ENCODE measurements at places on chromosomes 6 and 20.

- no peak for DNase-seq
Observed at GRCh38 chr6:88662653-88663174, 300.7 kb downstream of the RNGTT start.

DNA sequence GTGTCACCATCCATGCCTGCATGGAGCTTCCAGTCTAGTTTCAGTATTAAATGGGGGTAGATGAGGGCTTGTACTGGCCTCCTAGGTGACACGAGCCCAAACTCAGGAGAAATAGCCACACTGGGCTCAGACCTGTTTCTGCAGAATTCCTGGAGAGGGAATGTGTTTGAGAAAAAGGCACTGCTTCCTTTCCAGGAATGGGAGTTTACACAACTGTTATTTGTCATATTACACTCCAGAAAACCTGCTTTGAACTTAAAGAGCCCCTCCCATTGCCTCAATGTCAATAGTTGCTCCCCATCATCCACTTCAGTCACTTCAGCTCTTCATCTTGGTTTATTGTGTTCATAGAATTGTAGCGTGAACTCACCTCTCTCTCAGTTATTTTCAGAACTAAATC is 151.5 kb downstream of the CFAP61 start:
- DNase-seq = no peak

DNA sequence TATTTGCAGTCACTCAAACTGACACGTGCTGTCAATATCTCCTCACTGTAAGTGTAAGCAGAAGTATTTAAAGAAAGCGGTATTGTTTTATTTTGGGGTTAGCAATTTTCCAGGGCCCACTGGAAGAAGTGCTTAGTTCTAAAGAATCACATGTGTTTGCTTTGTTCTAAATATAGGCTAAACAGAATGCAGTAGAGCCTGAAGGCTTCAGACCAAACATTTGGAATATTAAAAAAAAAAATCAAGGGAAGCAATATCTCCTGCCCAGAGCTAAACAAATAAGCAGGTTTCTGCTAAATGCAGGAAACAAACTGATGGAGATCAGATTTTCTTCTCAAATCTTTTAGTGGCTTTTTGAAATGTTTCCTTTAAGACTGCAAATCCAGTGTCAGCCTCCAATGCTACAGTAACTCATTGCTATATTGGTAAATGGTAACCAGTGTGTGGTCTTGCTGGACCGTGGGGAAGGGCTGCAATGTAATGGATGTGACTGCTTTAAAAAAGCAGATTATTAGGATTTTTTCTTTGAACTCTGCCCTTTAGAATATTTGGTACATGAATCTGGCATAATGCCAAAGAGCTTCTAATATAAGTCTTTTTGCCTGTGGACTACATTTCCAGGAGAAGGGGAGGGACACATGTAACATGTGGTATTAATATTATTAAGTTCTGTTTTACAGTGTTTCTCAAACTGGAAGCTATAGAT is 317.1 kb upstream of the FERMT1 start:
- no peak for DNase-seq

DNA sequence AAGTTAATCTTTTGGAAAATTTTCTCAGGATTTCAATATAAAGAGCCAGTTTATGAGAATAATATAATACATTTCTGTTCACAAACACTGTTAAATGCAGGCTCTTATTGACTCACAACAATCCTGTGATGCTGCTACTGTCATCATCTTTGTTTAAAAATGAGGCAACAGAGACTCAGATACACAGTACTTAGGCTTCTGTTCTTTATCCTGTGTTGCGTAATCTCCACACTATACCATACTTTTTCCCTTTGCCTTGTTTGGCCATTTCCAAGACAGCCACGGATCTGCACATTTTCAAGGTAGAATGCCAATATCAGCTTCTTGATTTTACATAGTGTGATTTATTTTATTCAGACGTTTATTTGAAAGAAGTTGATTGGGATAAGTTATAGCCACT is 699.0 kb upstream of the CITED2 start:
- DNase-seq = no peak

DNA sequence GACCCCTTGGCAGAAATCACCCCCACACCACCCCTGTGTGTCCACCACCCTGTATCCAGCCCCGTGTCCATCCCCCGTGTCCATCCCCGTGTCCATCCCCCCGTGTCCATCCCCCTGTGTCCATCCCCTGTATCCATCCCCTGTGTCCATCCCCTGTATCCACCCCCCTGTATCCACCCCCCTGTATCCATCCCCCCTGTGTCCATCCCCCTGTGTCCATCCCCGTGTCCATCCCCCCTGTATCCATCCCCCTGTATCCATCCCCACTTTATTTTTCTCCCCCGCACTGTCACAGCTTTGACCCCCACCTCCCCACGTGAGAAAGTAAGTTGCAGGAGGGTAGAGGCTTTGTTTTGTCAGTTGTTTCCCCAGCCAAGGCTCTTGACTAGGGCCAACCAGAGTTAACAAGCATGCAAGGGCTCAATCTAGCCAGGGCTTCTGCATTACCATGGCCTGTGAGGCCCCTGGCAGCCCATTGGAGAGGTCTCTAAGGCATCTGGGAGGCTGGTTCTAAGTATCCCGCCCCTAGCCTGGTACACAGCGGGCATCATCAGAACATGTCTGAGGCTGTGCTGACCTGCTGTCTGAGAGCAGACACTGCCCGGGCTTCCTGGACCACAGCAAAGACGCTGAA is 18.1 kb upstream of the SIRPA start:
- no peak for DNase-seq

- DNase-seq = no peak
Observed at GRCh38 chr6:18536591-18537055, 149.5 kb downstream of the RNF144B start.

- no peak for DNase-seq
Observed at GRCh38 chr6:158819977-158820622, 932 bp upstream of the EZR start.

DNA sequence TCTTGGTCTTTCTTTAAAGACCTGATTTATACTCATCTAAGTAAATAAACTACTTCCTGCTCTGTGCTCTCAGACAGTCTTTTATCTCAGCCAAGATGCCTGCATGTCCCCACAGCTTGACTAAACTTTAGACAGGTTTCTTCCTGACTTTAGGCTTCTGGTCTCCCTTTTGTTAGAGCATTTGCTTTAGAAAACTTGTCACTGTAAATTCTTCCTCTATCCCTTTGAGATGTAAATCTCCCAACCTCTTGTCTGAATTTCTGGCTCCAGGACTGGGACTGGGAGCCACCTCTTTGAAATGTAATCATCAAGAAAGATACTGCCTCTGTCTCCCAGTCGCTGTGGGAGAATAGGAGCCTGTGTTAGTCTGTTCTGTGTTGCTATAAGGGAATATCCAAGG is 739.9 kb downstream of the C6orf118 start:
- DNase-seq = no peak

DNA sequence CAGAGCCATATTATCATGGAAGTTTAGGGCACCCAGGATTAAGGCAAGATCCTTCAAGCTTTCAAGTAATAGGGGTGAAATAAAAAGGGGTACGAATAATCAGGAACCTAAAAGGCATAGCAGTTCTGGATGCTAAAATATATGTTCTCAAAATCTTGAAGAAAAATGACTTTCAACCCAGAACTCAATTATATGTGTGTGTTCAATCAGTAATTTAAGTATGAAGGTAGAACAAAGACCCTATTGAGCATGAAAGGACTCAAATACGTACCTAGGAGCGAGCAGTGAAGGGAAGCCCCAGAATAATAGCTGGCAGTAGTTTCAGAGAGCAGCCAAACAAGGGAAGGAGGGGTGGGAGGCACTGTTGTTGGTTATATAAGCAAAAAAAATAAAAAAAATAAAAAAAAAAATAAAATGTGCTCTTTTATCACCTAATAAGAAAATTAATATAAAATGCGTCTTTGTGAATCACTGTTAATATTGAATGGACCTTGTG is 45.4 kb downstream of the MYO6 start:
- DNase-seq = no peak

- peak; percentile 34 for DNase-seq
Observed at GRCh38 chr6:72411872-72412708, 209.8 kb upstream of the KCNQ5 start.

DNA sequence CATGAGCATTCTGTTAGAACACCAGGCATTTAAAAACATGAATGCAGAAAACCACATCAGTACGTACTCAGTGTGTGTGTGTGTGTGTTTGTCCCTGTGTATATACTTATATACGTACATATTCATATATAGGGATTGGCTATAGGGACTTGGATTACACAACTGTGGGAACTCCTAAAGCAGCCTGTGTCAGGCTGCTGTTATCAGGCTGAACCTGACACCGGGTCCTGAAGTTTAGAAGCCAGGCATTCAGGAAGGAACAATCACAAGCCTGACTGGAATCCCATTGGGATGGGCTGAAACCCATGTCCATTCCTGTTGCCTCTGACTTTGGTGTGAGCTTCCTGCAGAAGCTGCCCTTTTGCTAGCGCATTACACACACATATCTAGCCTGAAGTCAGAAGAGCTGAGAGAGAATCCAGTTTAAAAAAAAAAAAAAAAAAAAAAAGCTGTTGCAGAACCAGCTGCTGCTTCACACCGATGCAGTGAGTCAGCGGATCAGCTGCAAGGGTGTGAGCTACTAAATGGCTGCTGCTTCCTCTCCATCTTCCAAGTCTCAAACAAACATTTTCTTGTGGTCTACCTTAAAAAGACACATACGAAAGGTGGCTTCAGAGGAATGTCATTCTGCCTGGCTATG is 348.1 kb downstream of the THBS2 start:
- no peak for DNase-seq

DNA sequence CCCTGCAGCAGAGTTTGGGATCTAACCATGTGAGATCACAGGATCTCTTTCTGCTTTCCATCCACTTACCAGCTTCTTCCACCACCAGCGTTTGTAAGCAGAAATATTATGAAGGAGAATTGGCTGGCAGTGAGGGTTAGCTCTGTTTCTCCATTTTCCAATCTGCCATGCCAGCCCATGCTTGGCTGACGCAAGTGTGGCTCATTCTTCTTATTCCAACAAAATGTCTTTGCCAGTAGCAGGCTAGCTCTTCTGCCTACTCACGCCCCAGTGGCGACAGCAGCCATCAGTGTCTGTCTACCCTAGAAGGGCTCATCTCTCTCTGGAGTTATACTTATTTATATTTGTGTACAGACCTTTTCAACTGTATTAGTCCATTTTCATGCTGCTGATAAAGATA is 286.2 kb downstream of the FARS2 start:
- DNase-seq = no peak

- DNase-seq = no peak
Observed at GRCh38 chr20:36483209-36483918, 58.0 kb upstream of the MYL9 start.

DNA sequence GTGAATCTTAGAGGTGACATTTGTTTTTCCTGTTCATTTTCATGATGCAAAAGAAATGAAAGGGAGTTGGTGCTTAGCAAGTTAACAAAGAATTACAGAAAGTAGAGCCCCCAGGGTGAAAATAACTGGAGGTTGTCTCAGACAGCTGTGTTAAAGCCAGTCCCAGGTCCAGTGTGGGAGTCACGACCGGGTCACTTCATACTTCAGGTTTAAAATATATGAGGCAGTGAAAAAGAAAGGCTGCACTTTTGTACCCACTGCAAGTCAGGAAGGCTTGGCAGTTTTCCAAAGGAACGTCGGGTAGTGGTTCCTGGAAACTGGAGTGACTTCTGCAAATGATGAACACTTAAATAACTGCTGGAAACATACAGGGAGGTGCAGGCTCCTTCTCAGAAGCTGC is 91.5 kb upstream of the THBS2 start:
- DNase-seq = no peak

- no peak for DNase-seq
Observed at GRCh38 chr6:130932921-130933320, 105.7 kb downstream of the SMLR1 start.

DNA sequence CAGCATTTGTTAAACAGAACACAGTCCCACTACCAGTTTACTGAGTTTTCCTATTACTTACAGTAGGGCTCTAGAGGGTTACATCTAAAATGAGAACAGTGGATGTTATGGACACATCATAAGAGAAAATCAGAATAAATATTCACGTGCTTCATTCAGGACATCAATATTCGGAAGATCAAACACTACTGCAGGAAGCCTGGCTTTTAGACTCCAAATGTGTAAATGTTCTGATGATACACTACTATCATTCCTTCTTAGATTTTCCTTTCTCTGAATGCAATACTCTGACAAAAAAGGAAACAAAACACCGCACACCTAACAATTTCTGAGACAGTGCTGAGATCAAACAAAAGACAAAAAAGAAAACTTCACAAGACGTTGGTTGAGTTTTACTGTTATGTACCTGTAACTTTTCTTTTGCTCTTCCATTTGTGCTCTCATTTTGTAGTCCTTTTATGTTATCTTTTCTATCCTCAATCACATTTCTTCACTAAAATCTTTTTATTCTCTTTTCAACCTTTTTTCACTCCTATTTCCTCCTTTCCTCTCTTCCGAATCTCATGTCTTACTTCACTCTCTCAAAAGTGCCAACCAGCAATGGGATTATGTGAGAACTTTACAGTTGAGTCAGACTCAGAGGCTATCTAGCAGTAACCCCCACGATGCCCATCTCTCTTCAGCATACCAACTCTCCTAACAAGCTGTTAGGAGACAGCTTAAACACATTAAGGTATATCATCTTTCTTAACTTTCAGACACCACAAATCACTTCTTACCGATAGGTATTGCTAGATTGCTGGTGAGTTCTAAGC is 1.7 kb downstream of the FAM184A start:
- DNase-seq = no peak

- no peak for DNase-seq
Observed at GRCh38 chr20:57794600-57795341, 85.0 kb upstream of the PMEPA1 start.

DNA sequence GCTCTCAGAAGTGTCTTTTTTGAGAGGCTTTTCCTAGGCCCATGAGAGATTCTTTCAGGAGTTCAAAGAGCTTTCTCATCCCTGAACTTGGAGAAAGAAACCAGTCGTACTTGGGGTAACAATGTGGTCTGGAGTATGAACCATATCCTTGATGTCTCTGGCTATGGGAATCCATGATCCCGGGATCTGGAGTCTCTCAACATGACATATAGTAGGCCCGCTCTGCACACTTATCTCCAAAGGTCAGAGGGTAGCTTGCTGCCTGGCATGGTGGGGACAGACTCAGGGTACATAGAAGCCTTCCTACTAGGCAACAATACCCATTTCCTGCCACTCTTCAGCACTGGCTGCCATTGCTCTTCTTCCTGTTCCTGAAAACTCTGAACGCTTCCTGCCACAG is 42.2 kb upstream of the NFATC2 start:
- DNase-seq = no peak

- no peak for DNase-seq
Observed at GRCh38 chr6:18062733-18063132, 59.7 kb downstream of the NHLRC1 start.

- DNase-seq = no peak
Observed at GRCh38 chr20:48350313-48350988, 477.3 kb downstream of the PREX1 start.

GRCh38 chr6:49787176-49787575 is at the start of gene PGK2:
Gene PGK2 (minus strand): TSS chr6:49787285. CDS start chr6:49787187, 98 bp downstream.
- DNase-seq = no peak

GRCh38 chr6:26280407-26280806 is 84.6 kb upstream of the BTN3A2 start:
- DNase-seq = no peak

DNA sequence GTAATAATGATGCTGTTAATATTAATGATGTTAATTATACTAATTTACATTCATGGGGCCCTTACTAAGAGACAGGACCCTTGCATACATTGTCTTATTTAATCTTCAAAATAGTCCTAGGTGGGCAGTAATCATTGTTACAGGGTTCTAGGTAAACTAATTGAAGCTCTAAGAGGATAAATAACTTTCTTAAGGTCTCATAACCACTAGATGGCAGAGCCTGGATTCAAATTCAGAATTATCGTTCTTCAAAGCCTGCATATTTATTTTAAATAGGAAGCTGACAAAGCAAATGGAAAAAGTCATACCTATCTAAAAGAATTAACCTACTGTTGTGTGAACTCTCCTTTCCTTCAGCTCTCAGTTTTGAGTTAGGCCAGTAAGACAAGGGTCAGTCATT is 23.5 kb downstream of the PTCHD4 start:
- DNase-seq = no peak

Measured in stimulated activated CD8-positive, alpha-beta memory T cell treated with anti-CD3 and anti-CD28 coated beads, Interleukin-2, amount 100 ng/mL, for 48 hours (primary cell).